ENCODE measurements at places on chromosomes 1 and 21. TPM values are rescaled to one million over a fixed set of nuclear protein-coding genes. Genes with fewer than 3 reads are reported as not detected.

GRCh38 chr1:186050360-186050759 lies 316.2 kb downstream of the HMCN1 start:
- no peak for DNase-seq

DNA sequence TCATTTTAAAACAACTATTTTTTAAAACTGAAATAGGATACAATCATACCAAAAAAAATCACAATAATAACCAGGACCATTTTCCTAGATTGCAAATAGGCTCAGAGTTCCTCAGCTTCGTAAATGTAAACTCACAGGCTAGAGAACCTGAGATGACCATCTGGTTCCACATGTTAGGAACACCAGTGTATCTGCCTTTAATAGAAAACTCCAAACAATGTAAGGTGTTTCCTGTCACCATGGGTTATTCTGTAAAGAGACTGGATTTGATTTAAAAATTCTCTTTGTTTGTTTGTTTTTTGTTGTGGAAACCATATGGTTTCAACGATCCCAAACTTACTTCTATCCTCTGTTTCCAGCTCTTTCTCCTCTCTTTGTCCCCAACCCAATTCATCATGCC lies 197.5 kb downstream of the ZZZ3 start:
- no peak for DNase-seq

- DNase-seq: no peak
Observed at GRCh38 chr1:155944444-155944799, 3.0 kb downstream of the RXFP4 start.

- no peak for DNase-seq
Observed at GRCh38 chr1:3692598-3692997, 40.3 kb downstream of the TP73 start.

GRCh38 chr1:56644919-56645676 lies at the start of gene PRKAA2:
Gene PRKAA2 (plus strand): TSS chr1:56645314. CDS start chr1:56645388, 74 bp downstream.
- no peak for DNase-seq

DNA sequence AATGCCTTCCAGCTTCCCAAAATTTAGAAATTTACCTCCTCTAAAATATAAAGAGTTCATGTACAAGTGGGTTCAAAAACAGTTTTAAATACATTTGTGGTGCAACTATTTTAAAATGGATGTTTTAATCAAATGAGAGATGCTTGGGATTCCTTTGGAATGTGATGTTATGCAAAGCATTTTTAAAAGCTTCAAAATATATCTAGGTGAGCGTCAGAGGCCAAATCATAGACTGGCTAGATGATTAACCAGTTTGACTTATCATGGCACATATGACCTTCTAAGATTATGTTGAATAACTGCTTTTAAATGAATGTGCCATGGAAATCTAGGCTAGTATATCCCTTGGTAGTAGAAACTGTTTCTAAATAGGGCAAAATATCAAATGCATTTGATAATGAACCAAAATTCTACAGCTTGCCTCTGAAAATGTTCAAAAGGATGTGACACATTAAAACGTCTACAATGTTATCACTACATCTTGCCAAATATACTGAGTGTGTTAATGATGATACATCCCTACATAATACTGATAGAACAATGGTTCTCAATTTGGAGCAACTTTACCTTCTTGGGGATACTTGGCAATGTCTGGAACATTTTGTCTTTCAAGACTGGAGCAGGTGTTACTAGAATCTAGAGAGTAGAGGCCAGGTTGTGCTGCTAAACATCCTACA lies 650.9 kb upstream of the ADGRL2 start:
- DNase-seq: no peak

- no peak for DNase-seq
Observed at GRCh38 chr1:61647142-61647541, 77.8 kb downstream of the TM2D1 start.

DNA sequence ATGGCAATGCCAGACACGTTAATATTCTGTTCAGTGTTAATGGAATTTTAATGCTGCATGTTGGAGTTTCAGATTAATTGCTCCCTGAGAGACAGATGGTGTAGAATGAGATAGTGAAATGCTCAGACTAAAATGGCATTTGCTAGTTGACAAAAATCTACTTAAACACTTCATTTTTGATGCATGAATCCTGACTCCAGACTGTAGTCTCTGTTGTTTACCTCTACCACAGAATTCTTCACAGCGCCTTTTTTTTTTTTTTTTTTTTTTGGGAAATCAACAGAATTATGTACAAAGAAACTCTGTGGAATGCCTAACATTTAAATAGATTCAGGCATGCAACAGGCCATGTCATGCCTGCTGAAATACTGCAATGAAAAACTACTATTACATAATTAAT lies 111.3 kb downstream of the PLPPR5 start:
- DNase-seq: no peak

DNA sequence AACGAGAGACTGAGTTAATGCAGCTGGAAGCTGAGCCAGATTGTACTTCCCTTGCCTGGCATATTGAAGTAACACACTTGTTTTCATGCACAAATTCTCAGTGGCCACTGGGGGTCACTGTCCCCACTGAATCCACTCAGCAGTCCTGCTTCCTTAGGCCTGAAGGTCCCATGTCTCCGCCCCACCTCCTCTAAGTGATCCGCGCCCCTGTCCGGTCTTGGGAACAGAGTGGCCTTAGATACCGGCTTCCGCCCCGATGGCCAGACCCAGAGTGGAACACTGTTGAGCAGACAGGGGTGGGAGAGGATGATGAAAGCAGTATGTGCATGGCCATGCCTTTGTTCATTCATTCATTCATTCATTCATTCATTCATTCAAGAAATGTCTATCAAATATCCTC lies 34.8 kb downstream of the CHAF1B start:
- DNase-seq: peak; percentile 86

- no peak for DNase-seq
Observed at GRCh38 chr21:46250146-46250725, 21.7 kb upstream of the LSS start.

DNA sequence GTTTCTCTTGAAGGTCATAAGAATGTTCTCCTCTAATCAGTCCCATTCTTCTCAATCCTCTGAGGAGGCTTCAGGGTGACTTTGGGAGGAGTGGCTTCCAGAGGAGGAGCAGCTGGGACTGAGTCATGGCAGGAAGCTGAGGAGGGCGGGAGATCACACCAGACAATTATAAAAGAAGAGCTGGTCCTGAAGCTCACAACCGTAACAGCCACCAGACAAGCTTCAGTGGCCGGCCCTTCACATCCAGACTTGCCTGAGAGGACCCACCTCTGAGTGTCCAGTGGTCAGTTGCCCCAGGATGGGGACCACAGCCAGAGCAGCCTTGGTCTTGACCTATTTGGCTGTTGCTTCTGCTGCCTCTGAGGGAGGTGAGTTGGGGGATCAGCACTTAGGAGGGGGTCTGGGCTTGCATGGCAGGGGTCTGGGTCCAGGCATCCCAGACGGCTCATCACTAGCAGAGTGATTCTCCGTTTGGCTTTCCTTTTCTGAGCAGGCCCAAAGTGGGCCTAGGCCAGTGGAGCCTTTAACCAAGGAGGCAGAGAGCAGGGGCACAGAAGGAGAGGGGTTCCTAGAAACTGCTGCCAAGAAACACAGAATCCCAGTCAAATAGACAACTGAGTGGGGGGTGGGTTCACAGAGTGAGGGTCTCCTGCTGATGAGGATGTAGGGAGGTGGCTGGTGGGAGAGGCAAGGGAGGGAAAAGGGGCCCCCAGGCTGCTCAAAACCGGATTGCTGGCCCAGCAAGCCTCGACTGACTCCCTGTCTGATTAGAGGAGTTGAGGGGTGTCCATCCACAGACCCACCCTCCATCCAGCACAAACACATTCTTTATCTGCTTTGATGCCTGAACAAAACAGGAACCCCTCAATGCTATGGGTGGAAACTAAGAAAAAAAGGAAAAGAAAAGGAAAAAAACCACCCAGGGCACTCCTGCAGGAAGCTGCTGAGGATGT lies at the start of gene ECM1:
Gene ECM1 (plus strand): TSS at position 198 of the 953 bp plus-strand sequence. CDS start 101 bp downstream, at position 299.
- DNase-seq: peak; percentile 85

DNA sequence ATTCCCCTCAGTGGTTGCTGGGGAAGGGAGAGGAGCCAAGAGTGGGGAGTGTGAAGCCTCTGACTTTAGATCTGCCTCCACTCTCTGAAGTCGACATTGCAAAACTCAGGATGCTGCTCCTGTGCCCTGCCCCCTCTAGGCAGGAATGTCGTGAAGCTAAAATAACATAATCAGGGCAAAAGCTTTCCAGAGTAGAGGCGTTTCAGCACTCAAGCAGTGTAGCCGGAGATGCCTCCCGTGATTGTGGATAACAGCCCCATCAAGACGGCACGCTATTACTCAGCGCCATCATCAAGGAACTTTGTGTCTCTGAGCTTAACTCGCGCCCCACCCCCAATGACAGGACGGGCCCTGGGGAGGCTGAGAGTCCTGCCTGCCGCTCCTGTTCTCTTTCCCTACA lies 60.0 kb downstream of the FBXO2 start:
- no peak for DNase-seq

GRCh38 chr1:26838474-26839338 lies 12.2 kb downstream of the ZDHHC18 start:
- DNase-seq: no peak

- no peak for DNase-seq
Observed at GRCh38 chr1:70671006-70671405, 259.9 kb downstream of the CTH start.

- peak; percentile 85 for DNase-seq
Observed at GRCh38 chr1:201791779-201792173, 37.2 kb upstream of the IPO9 start.

DNA sequence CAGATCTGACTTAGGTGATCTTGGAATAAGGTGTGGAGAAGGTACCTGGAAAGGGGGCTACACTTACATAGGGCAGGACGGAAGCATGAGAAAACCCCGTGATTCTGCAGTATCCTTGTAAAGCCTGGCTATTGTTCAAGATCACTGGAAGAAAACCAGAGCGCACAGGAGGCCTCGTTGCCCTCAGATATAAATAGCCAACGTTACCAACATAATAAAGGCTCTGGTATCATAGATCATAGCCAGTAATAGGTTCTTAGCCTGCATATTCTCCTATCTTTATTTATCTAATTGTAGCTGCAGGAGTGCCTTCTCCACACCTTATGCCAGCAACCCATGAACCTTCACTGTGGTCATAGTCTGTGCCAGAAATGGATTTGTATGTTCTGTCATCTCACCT lies 35.9 kb upstream of the MPZL1 start:
- no peak for DNase-seq

DNA sequence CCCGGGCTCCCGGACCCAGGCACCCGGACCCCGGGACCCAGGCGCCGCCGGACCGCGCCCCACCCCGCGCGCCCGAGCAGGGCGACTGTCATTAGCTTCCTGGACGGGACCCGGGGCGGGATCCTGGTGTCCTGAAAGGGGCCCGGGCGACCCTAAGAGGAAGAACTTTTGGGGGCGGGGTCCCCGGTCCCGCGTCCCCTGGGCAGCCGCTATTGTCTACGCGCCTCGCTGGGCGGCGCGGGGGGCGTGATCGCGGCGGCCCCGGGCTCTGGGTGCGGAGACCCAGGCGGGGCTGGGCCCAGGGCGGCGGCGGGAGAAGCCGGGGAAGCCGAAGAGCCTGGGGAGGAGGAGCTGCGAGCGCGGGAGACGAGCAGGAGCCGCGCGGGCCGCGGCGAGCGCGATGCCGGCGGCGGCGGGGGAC lies 465 bp downstream of the HUNK start:
- no peak for DNase-seq

FCAMR gene
- total RNA-seq: not detected

GSTM1 gene
- total RNA-seq: 1.1 TPM

TAF5L gene
- 15.0 TPM for total RNA-seq

PLEKHA6 gene
- 36.2 TPM for total RNA-seq

HSD11B1 gene
- total RNA-seq: not detected

SYT14 gene
- total RNA-seq: 14.0 TPM

LORICRIN gene
- not detected for total RNA-seq

BSND gene
- total RNA-seq: not detected

LIN9 gene
- total RNA-seq: 12.3 TPM

NGF gene
- total RNA-seq: not detected

ZNF672 gene
- total RNA-seq: 24.6 TPM

PLA2G2C gene
- not detected for total RNA-seq

SON gene
- 80.3 TPM for total RNA-seq

Data from LHCN-M2 (cell line).